ENCODE measurements at places on chromosomes 4 and X.
A peak's percentile ranks its signal among the peaks of the same experiment; 100 is the strongest.

DNA sequence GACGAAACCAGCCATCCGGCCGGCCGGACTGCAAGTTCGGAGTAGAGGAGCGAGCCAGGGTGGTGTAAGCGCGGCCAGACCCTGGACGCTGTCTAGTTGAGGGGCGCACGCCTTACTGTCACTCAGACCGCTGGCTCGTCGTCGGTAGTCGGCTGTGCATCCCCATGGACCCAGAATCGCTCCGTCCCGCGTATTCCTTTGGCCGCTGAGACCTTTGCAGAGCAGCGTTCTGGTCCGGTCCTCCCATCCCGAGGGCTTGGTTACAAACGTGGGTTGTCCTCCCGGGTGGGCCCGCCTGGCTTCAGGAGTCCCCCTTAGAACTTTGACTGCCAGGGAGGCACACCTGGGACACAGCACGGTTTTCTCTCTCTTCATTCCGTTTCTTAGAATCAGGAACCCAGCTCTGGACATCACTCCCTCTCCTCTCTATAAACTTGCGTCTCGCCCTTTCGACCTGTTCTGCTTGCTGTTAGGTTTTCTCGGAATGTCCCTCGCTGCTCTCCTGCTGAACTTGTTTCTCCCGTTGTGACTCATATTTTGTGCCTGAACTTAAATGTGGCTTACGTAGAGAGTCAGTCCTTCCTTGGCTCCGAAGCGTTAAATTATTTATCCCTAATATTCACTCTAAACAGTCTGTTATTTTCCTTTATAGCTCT lies 672 bp downstream of the PGM2 start:
- no peaks in the 10 kb centered on the region for H3K27me3 ChIP-seq
- peak; percentile 48 for ATAC-seq
- H3K4me3 ChIP-seq: peak overlapping the region; percentile 97
- H3K27ac ChIP-seq: peak overlapping the region; percentile 95
- peaks cover 43% of the 10 kb centered on the region for H3K36me3 ChIP-seq

- H3K36me3 ChIP-seq: no peaks in the 10 kb centered on the region
- H3K27me3 ChIP-seq: peaks cover 6% of the 10 kb centered on the region
- H3K27ac ChIP-seq: no peak overlapping the region
- no peaks in the 10 kb centered on the region for H3K4me1 ChIP-seq
- H3K4me3 ChIP-seq: no peak overlapping the region
Observed at GRCh38 chr4:55001538-55001937, 123.9 kb downstream of the KDR start.

DNA sequence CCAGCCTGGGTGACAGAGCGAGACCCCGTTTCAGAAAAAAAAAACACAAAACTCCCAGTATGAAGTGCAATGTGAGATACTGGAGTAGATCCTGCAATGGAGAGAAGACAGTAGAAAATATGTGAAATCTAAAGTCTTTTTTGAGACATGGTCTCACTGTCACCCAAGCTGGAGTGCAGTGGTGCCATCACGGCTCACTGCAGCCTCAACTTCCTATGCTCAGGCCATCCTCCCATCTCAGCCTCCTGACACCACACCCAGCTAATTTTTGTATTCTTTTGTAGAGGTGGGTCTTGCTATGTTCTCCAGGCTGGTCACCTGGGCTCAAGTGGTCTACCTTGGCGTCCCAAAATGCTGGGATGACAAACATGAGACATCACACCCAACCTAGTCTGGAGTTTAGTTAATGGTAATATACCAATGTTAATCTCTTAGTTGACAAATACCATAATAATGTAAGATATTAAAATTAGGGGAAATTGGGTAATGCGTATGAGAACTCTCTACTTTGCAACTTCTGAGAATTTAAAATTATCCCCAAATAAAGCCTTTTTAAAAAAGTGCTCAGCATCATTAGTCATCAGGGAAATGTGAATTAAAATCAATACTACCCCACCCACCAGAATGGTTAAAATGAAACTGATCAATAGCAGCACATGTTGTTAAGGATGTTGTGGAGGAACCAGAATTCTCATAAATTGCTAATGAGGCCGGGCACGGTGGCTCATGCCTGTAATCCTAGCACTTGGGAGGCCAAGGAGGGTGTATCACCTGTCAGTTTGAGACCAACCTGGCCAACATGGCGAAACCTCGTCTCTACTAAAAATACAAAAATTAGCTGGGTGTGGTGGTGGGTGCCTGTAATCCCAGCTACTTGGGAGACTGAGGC lies 15.0 kb downstream of the RBMX start:
- peak; percentile 81 for ATAC-seq
- no peak overlapping the region for H3K27ac ChIP-seq
- peaks cover 97% of the 10 kb centered on the region for H3K36me3 ChIP-seq
- peaks cover 19% of the 10 kb centered on the region for H3K4me1 ChIP-seq
- peak overlapping the region; percentile 60 for H3K4me3 ChIP-seq

GRCh38 chr4:15293711-15294110 lies 134.1 kb upstream of the C1QTNF7 start:
- no peaks in the 10 kb centered on the region for H3K4me1 ChIP-seq
- H3K4me3 ChIP-seq: no peak overlapping the region

DNA sequence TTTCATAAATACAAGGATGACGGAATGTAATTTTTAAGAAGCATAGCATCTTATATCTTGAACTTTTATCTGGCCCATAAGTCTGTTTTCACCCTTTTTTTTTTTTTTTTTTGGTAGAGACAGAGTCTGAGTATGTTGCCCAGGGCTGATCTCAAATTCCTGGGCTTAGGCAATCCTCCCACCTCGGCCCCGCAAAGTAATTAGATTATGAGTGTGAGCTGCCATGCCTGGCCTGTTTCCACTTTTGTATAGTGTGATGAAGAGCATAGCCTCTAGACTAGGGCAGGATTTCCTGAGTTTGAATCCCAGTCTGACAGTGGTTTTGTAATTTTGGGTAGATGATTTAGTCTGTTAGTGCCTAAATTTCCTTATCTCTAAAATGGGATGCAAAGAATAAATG lies 11.0 kb downstream of the STIM2 start:
- peaks cover 37% of the 10 kb centered on the region for H3K4me1 ChIP-seq
- peaks cover 5% of the 10 kb centered on the region for H3K36me3 ChIP-seq
- no peak overlapping the region for H3K4me3 ChIP-seq

- H3K4me3 ChIP-seq: no peak overlapping the region
- peaks cover 89% of the 10 kb centered on the region for H3K36me3 ChIP-seq
- H3K4me1 ChIP-seq: peaks cover 13% of the 10 kb centered on the region
- peak overlapping the region; percentile 81 for H3K27ac ChIP-seq
Observed at GRCh38 chr4:73080789-73081188, 11.3 kb upstream of the COX18 start.

- no peak overlapping the region for H3K4me3 ChIP-seq
- H3K27me3 ChIP-seq: no peaks in the 10 kb centered on the region
- no peak for ATAC-seq
- H3K4me1 ChIP-seq: peaks cover 7% of the 10 kb centered on the region
Observed at GRCh38 chr4:40455340-40455902, 120.3 kb downstream of the CHRNA9 start.

- peaks cover 7% of the 10 kb centered on the region for H3K27me3 ChIP-seq
- ATAC-seq: peak; percentile 19
- no peaks in the 10 kb centered on the region for H3K36me3 ChIP-seq
- H3K4me1 ChIP-seq: no peaks in the 10 kb centered on the region
- H3K4me3 ChIP-seq: no peak overlapping the region
Observed at GRCh38 chr4:151304755-151305154, 20.6 kb downstream of the SH3D19 start.

DNA sequence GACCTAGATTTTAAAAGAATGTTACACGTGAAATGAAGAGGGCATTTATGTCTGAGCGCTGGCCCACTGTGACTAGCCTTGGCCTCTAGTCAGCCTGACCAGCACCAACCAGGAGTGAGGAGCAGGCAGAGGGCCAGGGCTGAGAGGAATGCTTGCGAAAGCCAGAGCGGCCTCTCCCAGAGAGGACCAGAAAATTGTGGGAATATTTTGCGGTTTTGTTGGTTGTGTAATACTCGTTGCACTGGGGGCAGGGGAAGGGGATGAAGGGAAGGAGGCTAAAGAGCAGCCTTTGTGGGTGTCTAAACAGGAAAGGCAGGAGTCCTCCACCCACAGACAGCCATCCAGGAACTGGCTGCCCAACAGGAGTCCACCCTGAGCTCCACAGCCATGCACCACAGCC lies 3.8 kb downstream of the GABRE start:
- no peak overlapping the region for H3K4me3 ChIP-seq
- H3K36me3 ChIP-seq: no peaks in the 10 kb centered on the region
- peaks cover 6% of the 10 kb centered on the region for H3K27me3 ChIP-seq
- H3K27ac ChIP-seq: no peak overlapping the region
- no peaks in the 10 kb centered on the region for H3K4me1 ChIP-seq
- no peak for ATAC-seq

DNA sequence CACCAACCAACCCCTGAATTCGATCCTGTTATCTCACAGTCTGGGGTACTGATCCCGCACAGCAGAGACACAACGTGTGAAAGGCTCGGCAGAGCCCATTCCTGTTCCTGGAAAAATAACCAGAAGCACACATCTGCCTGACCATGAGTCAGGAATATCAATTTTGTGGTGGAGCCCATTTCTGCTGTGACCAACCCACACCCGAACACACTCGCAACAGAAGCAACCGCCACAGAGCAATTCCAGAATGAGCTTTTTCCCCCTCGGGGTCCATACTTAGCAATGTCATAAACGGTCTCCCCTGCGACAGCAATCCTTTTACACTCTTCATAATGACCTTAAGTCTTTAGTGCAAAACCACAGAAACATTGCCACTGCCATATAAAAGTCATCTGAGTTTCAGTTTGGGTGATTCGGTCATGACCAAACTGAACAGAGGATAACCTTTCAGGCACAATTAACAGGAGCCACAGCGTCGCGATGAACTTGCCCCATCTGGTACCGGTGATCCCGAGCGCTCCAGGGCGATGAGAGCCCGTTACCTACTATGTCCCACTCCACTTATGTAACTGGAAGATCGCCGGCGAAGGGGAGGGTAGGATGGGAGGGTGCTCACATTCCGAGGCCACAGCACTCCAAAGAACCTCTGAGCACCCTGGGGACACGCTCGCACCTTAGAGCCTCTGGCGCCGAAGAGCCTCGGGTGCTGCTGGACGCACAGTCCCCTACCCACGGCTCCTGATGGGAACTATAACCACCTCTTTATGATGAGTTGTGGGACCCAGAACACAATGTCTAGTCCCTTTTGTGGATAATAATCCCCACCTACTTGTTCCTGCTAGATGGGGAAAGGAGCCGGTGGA lies 1.1 kb downstream of the MECP2 start:
- H3K27me3 ChIP-seq: no peaks in the 10 kb centered on the region
- peak overlapping the region; percentile 98 for H3K27ac ChIP-seq
- H3K36me3 ChIP-seq: peaks cover 47% of the 10 kb centered on the region
- H3K4me3 ChIP-seq: peak overlapping the region; percentile 98
- peak; percentile 43 for ATAC-seq

DNA sequence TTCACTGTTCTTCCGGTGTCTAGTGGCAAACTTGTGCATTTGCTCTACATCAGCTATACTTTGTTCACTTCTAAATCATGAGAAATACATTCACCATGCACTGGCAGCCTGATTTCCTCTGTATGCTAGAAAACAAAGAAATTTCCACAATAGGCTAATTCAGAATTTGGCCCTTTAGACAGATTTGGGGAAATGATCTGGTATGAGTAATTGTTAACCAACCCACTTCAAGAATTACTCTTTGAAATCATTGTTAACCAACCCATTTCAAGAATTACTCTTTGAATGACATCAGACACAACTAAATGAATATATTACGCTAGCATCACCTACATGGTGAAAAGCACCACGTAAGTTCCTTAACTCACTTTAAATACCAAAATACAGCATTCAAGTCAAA lies 14.6 kb downstream of the APBB2 start:
- H3K36me3 ChIP-seq: no peaks in the 10 kb centered on the region
- H3K4me3 ChIP-seq: no peak overlapping the region
- no peaks in the 10 kb centered on the region for H3K4me1 ChIP-seq
- ATAC-seq: no peak

- H3K27me3 ChIP-seq: no peaks in the 10 kb centered on the region
- no peaks in the 10 kb centered on the region for H3K36me3 ChIP-seq
- H3K4me3 ChIP-seq: no peak overlapping the region
- no peak overlapping the region for H3K27ac ChIP-seq
- no peaks in the 10 kb centered on the region for H3K4me1 ChIP-seq
- ATAC-seq: no peak
Observed at GRCh38 chr4:58214376-58214775, 1104.2 kb upstream of the IGFBP7 start.

DNA sequence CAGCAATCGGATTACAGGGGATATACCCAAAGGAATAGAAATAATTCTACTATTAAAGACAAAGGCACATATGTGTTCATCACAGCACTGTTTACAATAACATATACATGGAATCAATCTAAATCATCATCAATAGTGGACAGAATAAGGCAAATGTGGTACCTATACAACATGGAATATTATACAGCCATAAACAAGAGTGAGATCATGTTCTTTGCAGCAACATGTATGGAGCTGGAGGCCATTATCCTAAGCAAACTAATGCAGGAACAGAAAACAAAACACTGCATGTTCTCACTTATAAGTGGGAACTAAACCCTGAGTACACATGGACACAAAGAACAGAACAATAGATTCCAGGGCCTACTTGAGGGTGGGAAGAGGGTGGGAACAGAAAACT lies 163.2 kb downstream of the CFAP299 start:
- no peaks in the 10 kb centered on the region for H3K27me3 ChIP-seq
- H3K4me3 ChIP-seq: no peak overlapping the region
- peaks cover 31% of the 10 kb centered on the region for H3K4me1 ChIP-seq
- ATAC-seq: no peak
